ENCODE measurements at places on chromosomes 1 and 21.

DNA sequence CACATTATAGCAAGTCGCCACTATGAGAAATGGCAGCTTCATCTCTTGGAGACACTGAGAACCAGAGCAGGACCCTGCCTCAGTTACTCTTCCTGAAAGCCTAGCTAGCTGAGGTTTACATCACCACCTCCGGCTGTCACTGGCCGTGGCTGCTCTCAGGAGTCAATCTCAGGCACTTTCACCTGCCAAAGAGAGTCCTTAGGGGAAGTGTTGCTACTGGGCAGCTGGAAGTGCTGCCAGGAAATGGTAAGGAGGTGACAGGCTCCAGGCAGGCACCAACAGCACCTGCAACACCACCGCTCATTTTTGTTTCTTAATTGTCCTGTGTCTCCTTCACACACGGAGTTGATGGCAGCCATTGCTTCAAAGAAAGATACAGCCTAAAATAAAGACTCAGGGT is 92.5 kb downstream of the DSCAM start:
- no peak for DNase-seq

DNA sequence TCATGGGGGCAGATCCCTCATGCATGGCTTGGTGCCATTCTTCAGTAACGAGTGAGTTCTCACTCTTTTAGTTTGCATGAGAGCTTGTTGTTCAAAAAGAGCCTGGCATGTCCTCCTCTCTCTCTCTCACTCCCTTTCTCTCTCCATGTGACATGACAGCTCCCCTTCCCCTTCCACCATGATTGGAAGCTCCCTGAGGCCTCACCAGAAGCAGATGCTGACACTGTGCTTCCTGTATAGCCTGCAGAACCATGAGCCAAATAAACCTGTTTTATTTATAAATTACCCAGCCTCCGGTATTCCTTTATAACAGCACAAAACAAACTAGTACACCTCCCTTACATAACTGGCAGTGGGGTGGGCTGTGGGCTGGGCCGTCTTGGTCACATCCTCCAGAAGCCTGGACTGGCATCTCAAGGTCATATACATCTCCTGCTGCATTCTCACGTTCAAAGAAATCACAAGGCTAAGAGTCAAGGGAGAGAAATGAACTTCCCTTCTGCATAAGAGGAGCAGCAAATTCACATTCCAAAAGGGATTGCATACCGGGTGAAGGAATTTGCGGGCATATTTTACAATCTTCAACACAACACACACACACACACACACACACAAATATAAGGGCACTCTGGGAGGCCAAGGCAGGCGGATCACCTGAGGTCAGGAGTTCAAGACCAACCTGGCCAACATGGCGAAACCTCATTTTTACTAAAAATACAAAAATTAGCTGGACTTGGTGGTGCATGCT is 2.3 kb upstream of the CCSAP start:
- DNase-seq, result no peak

DNA sequence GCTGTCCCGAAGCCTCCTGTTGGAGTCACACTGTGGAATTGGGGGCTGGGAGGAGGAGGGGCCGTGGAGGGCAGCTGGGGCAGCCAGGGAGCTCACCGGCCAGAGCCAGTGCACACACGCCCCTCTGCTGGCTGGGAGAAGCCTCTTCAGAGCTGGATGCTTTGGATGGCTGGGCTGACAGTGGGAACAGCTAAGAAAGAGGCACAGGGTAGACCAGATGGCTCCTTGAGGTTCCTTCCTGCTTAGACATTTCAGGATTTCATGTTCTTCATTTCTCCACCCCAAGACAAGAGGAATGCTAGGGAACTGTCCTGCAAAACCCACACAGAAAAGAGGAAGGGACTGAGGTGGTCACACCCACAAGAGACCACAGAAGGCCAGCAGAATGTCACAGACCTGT is 254.8 kb upstream of the VAMP3 start:
- no peak for DNase-seq

- no peak for DNase-seq
Measured at GRCh38 chr1:51551848-51552296, 32.8 kb upstream of the EPS15 start.

GRCh38 chr1:41917835-41918449 is 780 bp downstream of the HIVEP3 start:
- no peak for DNase-seq

DNA sequence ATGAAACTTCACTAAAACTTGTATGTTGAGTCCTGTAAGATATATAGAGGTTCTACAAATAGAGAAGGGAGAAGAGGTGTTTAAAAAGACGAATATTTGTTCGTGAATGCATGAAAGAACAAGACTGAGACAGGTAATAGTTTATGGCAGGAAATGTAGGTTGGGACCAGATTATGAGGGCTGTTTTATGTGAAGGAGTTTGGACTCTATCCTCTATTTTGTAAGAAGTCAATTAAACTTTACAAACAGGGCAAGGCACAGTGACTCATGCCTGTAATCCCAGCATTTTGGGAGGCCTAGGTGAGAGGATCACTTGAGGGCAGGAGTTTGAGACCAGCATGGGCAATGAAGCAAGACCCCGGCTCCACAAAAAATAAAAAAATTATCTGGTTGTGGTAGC is 5.7 kb downstream of the SLC35A3 start:
- no peak for DNase-seq

- no peak for DNase-seq
Measured at GRCh38 chr1:212313616-212314015, 28.4 kb downstream of the PPP2R5A start.

DNA sequence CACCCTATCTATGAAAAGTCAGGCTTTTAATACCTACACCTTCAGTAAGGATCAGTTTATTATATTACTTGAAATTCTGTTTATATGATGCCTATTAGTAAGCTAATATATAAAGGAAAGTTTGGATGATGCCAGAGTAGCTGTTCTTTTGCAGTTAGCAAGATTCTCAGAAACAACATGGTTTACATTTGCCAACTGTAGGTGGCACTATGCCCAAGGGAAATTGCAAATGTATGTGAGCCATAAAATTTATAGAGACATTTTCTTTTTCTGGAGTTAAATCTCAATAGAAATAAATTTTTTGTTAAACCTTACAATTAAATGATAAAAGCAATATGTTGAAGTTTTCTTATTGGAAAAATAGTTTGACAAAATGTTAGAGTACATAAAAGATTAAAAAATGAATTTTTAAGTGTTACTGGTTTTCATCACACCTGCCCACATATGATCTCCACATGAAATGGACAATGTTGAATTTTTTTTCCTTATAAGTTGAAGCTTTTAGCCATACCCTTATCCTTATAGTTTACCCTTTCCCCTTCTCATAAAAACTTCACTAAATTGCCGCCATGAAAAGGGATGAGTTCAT is 32.1 kb upstream of the EPHX4 start:
- DNase-seq, result peak; percentile 4

- no peak for DNase-seq
Measured at GRCh38 chr1:208248991-208249696, 5.0 kb upstream of the PLXNA2 start.

GRCh38 chr21:29208044-29208681 is 77.7 kb downstream of the MAP3K7CL start:
- DNase-seq, result no peak

DNA sequence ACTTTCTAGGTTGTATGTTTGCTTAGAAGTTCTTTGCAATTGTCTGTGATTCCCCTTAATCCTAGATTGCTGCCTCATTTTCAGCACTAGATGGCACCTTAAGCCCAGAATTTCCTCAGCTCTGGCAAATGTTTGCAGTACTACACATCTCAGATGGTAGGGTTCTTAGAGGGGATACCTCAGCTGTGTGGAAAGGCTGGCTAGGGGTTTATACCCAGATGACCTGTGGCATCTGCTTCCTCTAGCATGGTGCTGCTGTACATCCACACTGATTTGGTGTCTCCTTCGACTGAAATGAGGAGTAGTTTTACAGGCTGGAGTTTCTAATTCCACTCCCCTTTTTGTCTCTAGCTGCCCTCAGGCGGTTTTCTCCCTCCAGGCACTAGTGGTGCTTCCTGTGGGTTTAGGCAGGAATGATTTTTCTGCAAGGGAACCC is 23.5 kb downstream of the ASB17 start:
- no peak for DNase-seq

DNA sequence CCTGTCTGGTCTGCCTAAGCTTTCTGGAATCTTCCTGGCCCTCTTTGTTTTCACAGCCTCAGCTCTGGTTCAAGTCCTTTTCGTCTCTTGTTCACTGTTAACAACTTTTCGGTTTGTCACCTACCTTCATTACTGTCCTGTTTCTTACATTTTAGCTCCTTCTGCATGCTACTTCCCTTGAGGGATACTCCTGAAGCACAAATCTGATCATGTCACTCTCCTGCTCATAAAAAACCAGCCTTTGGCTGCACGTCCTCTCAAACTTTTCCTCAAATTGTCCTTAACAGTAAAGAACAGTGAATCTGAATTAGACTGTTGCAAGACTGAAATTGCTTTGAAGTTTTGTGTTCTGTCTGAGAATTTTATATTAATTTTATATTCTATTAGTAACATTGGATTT is 3.3 kb downstream of the RAVER2 start:
- no peak for DNase-seq

DNA sequence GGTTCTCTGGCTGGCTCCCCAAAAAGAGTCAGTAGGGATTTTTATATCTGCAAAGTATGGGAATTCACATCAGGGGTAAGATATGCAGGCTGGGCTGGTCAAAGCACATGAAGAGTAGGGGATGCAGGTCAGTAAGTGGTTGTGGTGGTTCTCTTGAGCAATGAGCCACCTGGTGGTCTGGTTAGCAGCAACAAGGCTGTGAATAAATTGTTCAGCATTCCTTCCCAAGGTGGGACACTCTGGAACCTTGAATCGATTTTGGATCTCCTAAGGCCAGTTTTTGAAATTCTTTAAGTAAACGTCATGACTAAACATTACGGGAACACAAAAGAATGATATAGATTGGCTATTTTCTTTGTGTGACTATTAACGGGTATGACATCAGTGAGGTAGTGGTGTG is 563.0 kb upstream of the NEGR1 start:
- no peak for DNase-seq
